ENCODE measurements at places on chromosomes 7 and 10. TPM values are rescaled to one million over a fixed set of nuclear protein-coding genes. Genes with fewer than 3 reads are reported as not detected.

ATRNL1 gene
- total RNA-seq: 44.1 TPM

- no peak overlapping the region for H3K4me3 ChIP-seq
- no peak for DNase-seq
- H3K27me3 ChIP-seq: no peaks in the 10 kb centered on the region
- peaks cover 11% of the 10 kb centered on the region for H3K36me3 ChIP-seq
- H3K4me1 ChIP-seq: no peaks in the 10 kb centered on the region
These were observed 50.9 kb downstream of the RSBN1L start for GRCh38 chr7:77747178-77747577.

ANKRD22 gene
- not detected for total RNA-seq

RNF32 gene
- total RNA-seq: 1.4 TPM

GRCh38 chr7:132614428-132615318 lies 38.4 kb upstream of the PLXNA4 start:
- H3K4me1 ChIP-seq: peaks cover 14% of the 10 kb centered on the region
- no peaks in the 10 kb centered on the region for H3K36me3 ChIP-seq

ZNF804B gene
- total RNA-seq: not detected

DNA sequence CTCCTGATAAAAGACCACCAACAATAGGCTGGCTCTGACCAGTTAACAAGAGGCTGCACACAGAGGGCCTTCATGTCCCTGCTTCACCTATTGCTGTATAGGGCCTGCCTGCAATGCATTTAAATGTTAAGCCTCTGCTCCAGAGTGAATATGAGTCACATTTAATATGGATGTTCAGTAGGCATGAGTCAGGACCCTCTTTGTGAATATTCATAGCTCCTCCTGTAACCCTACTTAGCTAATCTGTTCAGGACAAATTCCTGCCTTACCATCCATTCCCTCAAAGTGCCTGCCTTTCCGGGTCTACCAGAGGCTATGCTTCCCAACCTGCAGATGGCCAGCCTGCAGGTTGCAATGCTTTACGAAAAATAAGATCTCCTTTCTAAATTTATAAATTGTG lies 32.5 kb downstream of the ARHGAP22 start:
- no peak overlapping the region for H3K4me3 ChIP-seq
- no peaks in the 10 kb centered on the region for H3K27me3 ChIP-seq
- H3K4me1 ChIP-seq: no peaks in the 10 kb centered on the region
- H3K36me3 ChIP-seq: no peaks in the 10 kb centered on the region
- H3K27ac ChIP-seq: peak overlapping the region; percentile 52
